NCI-H2081 (cell line): ENCODE measurements at places on chromosomes 12 and 14.

DNA sequence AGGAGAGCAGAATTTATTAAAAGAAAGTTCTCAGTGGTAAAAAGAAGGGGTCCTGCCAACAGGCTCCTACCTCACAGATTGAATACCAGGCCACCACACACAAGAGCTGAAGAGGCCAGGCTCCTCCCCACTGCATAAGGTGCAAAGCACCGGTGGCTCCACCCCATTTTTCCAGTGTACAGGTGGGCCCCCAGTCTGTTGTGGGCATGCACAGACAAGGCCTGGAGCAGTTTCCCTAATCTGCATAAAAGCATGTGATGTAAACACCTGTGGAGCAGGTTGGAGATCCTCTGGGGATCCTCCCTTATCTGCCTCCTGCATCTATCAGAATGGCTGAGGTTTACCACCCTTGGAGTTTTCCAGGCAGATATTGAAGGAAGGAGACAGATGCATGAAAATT is 45.7 kb upstream of the PDZRN4 start:
- DNase-seq = no peak

DNA sequence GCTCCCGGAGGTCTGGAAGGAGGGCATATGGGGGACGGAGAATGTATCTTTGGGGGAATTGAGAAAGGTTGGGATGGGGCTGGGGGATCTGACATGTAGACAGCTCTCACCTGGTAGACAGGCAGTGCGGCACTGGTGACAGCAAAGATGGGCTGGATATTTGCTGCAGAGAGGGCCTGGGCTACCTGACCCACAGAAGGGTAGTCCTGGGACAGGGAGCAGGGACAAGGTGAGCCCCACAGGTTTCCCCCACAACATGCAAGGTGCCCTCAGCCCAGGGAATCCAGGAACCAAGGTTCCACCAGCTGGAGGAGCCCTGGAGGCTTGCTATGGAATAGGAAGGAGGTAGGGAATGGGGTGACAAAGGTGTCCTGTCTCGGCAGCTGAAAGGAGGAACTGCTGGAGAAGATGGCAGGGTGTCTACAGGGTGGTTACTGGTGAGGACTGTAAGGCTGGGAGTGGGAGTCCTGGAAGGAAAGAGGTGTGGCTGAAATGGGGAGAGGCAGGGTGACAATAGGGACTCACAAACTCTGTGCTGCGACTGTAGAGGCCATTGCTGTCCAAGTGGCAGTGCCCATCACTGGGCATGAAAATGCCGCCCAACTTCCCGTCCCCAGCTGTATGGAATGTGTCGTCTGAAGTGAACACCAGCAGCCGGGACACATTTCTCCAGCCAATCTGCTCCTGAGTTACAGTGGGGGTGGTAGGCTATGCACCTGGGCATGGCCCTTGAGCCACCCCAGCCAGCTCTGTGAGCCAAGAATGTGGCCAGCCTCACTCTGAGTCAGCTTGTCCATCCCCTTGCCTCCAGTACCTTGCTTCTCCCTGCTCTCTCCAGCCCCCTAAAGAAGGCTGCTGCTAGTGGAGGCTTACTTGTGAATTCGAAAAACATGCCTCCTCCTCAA is 11.3 kb downstream of the ITGB7 start:
- DNase-seq = no peak

GRCh38 chr14:29489911-29490425 is 437.7 kb downstream of the PRKD1 start:
- no peak for DNase-seq

DNA sequence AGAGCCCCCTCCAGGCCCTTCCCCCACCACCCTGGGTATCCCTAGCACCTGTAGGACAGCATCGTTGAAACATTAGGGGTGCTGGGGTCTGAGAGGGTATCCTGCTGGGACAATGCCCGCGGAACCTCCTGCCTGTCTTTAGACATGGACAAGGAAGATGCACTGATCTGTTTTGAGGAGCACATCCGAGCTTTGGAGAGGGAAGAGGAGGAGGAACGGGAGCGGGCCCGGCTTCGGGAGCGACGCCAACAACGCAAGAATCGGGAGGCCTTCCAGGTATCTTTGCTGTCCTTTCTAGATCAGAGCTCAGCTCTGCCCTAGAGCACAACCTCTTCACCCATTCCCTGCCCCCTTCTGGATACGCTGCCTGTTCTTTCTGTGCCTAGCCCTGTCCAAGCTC is 13.2 kb downstream of the PRPF40B start:
- no peak for DNase-seq

DNA sequence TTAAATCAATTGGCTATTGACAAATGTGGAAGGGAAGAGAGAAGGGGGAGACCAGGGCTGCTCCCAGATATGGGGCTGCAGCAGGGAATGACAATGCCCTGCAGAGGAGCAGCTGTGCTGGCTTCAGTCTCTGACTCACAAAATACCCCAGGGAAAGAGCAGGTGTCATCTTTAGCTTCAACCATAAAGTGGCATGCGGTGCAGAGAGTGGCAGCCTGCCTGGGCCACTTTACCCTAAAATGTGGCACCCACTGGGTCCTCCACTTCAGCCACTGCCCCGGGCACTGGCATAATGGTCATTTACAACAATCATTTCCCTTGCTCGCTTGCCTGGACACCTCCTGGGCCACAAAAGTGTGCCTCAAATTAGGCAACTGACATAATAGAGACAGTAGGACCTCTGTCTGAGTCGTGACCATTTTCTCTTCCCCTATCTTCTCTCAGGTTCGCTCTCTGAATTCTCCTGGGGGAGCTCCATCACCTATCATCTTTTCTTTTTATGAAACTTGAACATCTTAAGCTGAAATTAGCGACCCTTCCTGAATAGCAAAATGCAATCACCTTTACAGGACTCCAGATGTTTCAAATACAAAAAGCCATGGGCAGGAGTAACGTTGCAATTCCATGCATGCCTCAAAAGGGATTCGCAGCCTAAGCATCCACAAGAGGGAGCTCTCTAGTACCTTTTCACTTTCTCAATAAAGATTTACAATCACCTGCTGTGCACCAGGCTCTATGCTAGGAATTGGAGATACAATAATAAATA is 179.9 kb upstream of the ATF7IP start:
- peak; percentile 72 for DNase-seq

GRCh38 chr12:19244312-19244711 is 114.8 kb downstream of the PLEKHA5 start:
- no peak for DNase-seq

DNA sequence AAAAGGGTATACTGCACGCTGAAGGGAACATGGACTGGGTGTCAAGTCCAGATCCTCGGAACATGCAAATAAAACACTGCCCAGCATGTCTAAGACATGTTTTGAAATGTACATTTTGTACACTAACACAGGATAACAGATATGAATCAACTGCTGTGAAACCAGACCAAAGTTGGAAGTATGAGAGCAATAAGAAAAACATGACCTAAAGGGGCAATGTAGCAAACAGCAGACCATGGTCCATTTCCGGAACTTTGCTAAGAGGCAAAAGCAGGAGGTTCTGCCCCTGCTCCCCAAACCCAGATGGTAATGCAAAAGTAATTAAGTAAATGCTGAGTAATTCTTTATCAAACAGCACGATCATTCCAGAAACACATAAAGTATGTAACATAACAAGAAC is 125.2 kb downstream of the SLC25A21 start:
- no peak for DNase-seq

DNA sequence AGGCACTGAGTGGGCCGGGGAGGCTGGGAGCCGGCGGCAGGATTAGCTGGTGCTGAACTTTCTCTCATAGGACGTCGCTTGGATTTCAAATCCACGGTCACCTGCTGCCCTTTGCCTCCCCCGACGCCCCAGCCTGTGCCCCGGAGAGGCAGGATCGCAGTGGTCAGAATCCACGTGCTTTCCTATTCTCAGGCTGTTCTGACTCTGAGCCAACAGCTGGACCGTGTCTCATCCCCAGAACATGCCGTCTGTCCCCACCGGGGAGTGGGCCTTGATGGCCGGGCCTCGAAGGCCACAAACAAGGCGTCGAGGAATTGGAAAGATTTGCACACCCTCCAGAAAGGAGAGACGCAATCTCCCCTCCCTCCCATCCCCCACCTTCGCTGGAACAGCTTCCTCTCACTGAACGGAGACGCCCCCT is 18.5 kb upstream of the MLXIP start:
- no peak for DNase-seq

- no peak for DNase-seq
Observed at GRCh38 chr12:75884465-75884985, 147.1 kb downstream of the PHLDA1 start.
